ENCODE measurements at places on chromosomes 5 and 9. TPM values are rescaled to one million over a fixed set of nuclear protein-coding genes. Genes with fewer than 3 reads are reported as not detected.

GRCh38 chr5:157457391-157457790, 2.6 kb upstream of the NIPAL4 start:
- H3K36me3 ChIP-seq: no peaks in the 10 kb centered on the region
- H3K4me3 ChIP-seq: no peak overlapping the region
- peaks cover 18% of the 10 kb centered on the region for H3K4me1 ChIP-seq
- H3K27ac ChIP-seq: no peak overlapping the region

DNA sequence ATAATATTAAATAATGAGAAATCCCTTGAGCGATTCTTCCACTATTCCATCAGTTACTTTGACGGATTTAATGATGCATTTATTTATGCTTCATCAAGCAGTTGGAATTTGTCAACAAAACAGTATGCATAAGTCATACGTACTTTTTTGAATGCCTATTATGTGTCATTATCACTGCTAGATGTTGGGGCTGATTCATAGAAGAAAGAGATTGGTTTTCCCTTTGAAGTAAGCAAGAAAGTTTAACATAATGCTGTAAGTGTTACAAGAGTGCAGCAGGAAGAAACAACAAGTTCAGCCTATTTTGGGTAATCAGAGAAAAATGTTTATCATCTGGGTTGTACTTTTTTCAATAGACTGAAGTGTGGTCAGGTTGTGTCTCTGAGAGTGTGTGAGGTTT, 121.2 kb upstream of the RANBP3L start:
- no peak overlapping the region for H3K27ac ChIP-seq
- H3K4me3 ChIP-seq: no peak overlapping the region
- no peaks in the 10 kb centered on the region for H3K36me3 ChIP-seq
- H3K27me3 ChIP-seq: no peaks in the 10 kb centered on the region

Gene DBH
- not detected for total RNA-seq

DNA sequence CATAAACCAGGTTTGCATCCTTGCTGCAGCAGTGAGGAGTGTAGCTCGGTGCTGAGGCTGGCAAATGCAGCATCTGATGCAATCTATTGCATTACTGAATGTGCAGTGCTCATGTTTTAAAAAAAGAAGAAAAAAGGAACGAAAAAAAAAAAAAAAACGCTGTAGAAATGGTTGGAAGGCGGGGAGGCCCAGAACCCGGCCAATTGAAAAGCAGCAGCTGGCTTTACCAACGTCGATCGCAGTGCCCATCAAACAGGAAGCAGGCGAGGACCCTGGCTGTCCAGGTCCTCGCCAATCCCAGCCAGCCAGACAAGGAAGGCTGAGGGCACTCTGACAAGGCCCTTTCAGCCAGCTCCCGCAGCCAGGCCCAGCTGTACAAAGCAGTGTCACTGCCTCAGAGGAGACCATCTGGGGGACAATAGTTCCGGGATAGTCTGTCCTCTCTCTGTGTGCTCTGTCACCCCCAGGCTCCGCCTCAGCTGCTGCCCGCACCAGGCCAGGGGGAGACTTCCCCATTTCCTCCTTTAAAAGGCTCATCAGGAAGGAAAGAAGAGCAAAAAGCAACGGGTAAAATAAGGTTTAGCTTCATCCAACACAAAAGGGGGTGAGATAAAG, 21.8 kb upstream of the CPEB4 start:
- H3K27me3 ChIP-seq: peaks cover 2% of the 10 kb centered on the region
- no peaks in the 10 kb centered on the region for H3K36me3 ChIP-seq
- no peak overlapping the region for H3K4me3 ChIP-seq
- no peaks in the 10 kb centered on the region for H3K4me1 ChIP-seq
- DNase-seq: no peak

GRCh38 chr9:132609829-132610228, 27.4 kb downstream of the BARHL1 start:
- H3K27ac ChIP-seq: no peak overlapping the region
- DNase-seq: no peak
- H3K36me3 ChIP-seq: peaks cover 10% of the 10 kb centered on the region
- no peaks in the 10 kb centered on the region for H3K27me3 ChIP-seq
- no peaks in the 10 kb centered on the region for H3K4me1 ChIP-seq

Gene WDR38
- not detected for total RNA-seq

DNA sequence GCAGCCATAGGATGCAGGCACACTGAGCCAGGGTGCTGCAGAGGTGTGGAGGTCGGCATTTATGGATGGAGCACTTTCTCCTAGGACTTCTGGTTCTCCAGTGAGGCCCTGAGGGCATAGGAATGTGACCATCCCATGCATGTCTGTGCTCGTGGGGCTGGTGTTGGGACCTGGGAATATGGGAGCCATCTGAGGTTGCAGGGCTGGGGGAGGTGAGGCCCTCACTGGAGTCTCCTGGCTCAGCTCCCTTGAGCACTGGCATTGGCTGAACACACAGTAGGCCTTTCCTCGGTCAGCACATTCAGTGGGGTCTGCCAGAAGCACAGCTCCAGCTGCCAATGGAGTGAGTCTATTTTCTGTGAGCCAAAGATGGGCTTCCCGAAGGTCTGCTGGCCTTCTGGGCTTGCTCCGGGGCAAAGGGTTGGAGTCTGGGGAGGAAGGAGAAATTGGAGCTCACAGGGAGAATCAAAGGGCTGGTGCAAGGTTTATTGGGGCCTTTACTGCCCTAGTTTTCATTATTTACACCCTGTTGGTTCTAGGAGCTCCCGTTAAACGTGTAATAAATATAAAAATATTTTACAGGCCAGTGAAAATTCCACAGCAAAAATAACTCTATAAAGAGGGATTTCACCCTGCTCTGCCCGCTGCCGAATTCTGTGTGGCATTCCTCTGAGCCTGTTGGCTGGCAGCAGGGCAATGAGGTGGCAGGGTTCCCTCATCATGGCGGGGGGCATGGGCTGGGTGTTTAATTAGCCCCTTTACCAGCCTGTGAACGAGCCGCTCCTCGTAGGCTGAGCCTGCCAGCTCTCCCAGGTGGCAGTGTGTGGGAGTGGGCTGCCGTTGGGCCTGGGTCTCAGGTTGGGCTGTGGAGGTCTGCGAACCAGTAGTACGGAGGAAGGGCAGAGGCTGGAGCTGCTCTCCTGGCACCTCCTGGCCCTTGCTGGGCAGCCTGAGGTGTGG, 31.6 kb upstream of the PITX1 start:
- no peak overlapping the region for H3K27ac ChIP-seq
- no peaks in the 10 kb centered on the region for H3K27me3 ChIP-seq
- no peak for DNase-seq
- no peaks in the 10 kb centered on the region for H3K4me1 ChIP-seq

Gene RGS7BP
- not detected for total RNA-seq

Gene KCNIP1
- not detected for total RNA-seq

GRCh38 chr5:34822956-34823715, 15.8 kb upstream of the TTC23L start:
- H3K27me3 ChIP-seq: no peaks in the 10 kb centered on the region
- H3K36me3 ChIP-seq: no peaks in the 10 kb centered on the region
- H3K27ac ChIP-seq: no peak overlapping the region
- no peaks in the 10 kb centered on the region for H3K4me1 ChIP-seq

- H3K27ac ChIP-seq: no peak overlapping the region
- H3K4me3 ChIP-seq: no peak overlapping the region
- peak; percentile 52 for DNase-seq
- peaks cover 40% of the 10 kb centered on the region for H3K4me1 ChIP-seq
- H3K27me3 ChIP-seq: no peaks in the 10 kb centered on the region
These were observed 13.6 kb upstream of the GM2A start for GRCh38 chr5:151239237-151239861.

DNA sequence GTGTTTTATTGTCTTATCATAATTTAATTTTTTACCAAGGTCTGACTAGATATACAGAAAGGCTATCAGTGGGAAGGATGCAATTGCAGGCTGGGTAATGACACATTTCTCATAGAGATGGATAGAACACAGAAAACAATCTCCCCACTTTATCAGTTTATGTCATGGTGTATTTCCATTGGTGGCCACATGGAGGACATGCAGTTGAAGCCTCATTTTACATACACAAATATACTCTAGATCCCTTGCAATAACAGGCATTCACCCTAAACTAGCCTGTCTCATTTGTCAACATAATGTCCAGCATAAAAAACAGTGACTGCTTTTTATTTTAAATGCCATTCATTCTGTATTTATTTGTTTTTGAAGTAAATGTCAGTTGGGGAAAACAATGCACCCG, 526.3 kb downstream of the GABRG2 start:
- H3K27me3 ChIP-seq: no peaks in the 10 kb centered on the region
- no peak for DNase-seq
- no peak overlapping the region for H3K27ac ChIP-seq
- H3K36me3 ChIP-seq: no peaks in the 10 kb centered on the region
- H3K4me3 ChIP-seq: no peak overlapping the region

DNA sequence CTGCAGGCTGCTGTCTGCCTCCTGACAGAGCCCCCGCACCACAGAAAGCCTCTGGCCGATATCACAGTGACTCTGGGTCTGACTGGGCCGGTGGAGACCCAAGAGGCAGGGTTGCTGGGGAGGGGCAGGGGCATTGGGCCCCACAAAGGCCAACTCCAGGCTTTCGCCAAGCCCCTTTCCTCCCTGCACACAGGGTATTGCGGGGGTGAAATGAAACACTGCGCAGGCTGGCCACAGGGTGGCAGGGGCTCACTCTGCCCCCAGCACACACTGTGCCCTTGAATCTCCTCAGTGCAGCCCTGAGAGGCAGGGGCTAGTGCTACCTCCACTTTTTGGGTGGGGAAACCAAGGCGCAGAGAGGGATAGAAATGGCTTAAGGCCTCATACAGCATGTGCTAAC, 44.6 kb downstream of the BARX1 start:
- H3K27me3 ChIP-seq: peaks cover 14% of the 10 kb centered on the region
- no peak overlapping the region for H3K4me3 ChIP-seq
- peaks cover 7% of the 10 kb centered on the region for H3K4me1 ChIP-seq
- no peak for DNase-seq
- H3K36me3 ChIP-seq: no peaks in the 10 kb centered on the region
